ENCODE measurements at places on chromosomes 1 and 21.
A peak's percentile ranks its signal among the peaks of the same experiment; 100 is the strongest.

GRCh38 chr1:156571261-156571852 is 1.0 kb downstream of the IQGAP3 start:
- H3K27me3 ChIP-seq = no peaks in the 10 kb centered on the region
- H3K27ac ChIP-seq = peak overlapping the region; percentile 20
- peaks cover 23% of the 10 kb centered on the region for H3K4me1 ChIP-seq
- no peak for DNase-seq
- H3K4me3 ChIP-seq = no peak overlapping the region

DNA sequence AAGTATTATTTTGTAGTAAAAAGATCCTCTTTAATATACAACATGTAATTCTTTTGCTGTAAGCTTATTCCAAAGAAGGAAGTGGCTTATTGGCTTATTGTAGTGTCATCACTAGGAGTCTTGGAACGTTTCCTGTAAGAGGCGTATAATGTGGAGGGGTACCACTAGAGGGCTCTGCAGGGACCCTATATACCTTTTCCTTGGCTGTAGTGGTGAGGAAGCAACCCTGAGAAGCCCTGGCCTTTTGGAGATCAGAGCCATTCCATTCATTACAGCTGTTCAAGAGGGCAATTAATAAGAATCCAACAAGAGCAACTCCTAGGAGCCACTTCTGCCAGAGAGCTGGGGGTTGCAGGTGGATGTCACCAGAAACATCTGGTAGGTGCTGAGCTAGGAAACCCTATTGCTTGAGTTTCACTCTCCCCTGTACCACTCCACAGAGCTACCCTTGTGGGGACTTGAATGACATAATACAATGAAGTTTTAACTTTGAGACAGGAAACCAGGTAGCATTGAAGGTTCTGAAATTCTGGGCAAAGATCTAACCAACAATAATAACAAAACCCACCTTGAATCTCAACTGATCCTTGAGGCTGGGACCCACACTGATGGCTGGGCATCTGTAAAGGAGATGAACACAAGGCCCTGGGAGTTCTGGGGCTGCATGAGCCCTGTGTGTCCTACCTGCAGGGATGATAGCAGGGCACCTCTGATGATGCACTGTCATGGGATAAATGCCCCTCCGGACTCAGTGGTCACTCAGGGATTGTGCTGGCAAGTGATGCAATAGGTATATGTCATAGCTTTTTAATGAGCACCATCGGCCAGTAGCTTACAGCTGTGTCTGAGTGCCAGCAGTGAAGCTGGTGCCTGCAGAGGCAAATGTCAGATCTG is 160.2 kb upstream of the COA6 start:
- no peak overlapping the region for H3K27ac ChIP-seq
- peaks cover 16% of the 10 kb centered on the region for H3K27me3 ChIP-seq
- H3K4me1 ChIP-seq = no peaks in the 10 kb centered on the region
- no peak overlapping the region for H3K4me3 ChIP-seq
- no peak for DNase-seq
- no peaks in the 10 kb centered on the region for H3K36me3 ChIP-seq

DNA sequence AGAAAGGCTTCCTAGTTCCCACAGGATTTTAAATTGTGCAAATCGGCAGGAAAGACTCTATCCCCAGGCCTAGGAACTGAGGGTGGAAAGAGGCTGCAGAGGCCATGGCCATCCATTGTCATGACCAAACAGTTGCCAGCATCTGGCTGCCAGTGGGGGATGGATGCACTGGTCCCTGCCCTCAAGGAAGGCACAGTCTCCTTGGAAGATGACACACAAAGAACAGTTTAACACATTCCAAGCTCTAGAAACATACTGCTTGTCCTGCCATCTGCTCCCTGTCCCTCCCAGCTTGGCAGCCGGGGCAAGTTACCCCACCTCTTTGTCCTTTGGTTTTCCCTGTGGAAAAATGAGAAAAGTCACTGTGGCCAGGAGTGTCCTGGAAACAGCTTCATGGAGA is 83.2 kb downstream of the BCAR3 start:
- no peak overlapping the region for H3K27ac ChIP-seq
- H3K36me3 ChIP-seq = no peaks in the 10 kb centered on the region
- H3K4me3 ChIP-seq = no peak overlapping the region
- no peak for DNase-seq
- H3K4me1 ChIP-seq = peaks cover 6% of the 10 kb centered on the region

- H3K4me1 ChIP-seq = peaks cover 71% of the 10 kb centered on the region
- no peak for DNase-seq
Measured at GRCh38 chr1:12456979-12457378, 161.0 kb downstream of the DHRS3 start.

GRCh38 chr1:101174722-101175121 is 62.1 kb upstream of the S1PR1 start:
- H3K27ac ChIP-seq = no peak overlapping the region
- no peaks in the 10 kb centered on the region for H3K36me3 ChIP-seq
- no peak overlapping the region for H3K4me3 ChIP-seq
- no peaks in the 10 kb centered on the region for H3K27me3 ChIP-seq
- no peaks in the 10 kb centered on the region for H3K4me1 ChIP-seq
- DNase-seq = no peak

DNA sequence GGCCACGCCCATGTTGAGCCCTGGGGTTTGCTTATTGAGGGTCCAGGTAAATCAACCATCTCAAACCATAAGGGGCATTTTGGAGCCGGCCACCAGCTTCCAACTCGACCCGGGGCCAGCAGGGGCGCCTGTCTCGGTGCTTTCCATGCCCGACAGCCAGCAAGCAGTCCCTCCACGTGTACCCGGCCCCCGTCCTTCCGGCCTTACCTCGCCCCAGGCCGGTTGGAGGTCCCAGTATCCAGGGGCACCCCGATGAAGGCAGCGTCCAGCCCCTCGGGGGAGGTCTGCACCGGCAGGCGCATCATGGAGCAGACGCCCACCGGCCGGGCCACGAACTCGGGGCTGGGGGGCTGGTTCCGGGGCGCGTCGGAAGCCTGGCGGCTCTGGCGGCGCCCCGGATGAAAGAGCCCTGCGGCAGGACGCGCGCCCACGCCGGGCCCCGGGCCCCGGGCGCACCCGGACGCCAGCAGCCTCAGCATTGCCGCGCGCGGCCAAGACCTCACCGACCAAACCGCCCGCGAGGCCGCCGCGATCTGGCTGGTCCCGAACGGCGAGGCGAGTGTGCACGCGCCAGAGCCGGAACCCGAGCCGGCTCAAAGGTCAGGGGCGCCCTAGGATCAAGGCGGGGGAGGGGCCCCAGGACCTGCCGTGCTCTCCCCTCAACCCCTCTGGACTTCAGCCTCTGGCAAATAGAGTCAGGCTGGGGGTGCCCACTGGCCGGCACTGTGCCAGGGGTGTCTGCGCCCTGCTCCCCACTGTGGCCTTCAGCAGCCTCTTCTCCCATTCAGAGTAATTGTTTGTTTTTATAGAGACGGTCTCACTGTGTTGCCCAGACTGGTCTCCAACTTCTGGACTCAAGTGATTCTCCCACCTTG is at the start of gene AGMAT:
AGMAT (minus strand) TSS at position 563 of the 875 bp plus-strand sequence; CDS start at position 479, 84 bp downstream.
- DNase-seq = no peak
- no peaks in the 10 kb centered on the region for H3K36me3 ChIP-seq
- peaks cover 8% of the 10 kb centered on the region for H3K4me1 ChIP-seq
- no peak within 1 kb of the TSS for H3K27ac ChIP-seq

Data from tibial nerve (tissue), 4 donors.